ENCODE measurements at places on chromosomes 3 and 15. TPM values are rescaled to one million over a fixed set of nuclear protein-coding genes. Genes with fewer than 3 reads are reported as not detected.

Gene RGMA
- total RNA-seq: 2.5 TPM

Gene SLCO2A1
- total RNA-seq: 0.36 TPM

Gene GATA2
- 0.88 TPM for total RNA-seq

Gene CASR
- total RNA-seq: not detected

Gene IGSF10
- total RNA-seq: 2.7 TPM

Gene NDN
- 51.9 TPM for total RNA-seq

Gene ATP13A5
- total RNA-seq: not detected

Gene TM4SF18
- 0.29 TPM for total RNA-seq

Gene PLA2G4D
- total RNA-seq: not detected

Gene ADPGK
- 58.3 TPM for total RNA-seq

Gene GRAMD1C
- 1.2 TPM for total RNA-seq

Gene NPAP1
- total RNA-seq: not detected

Data from osteoblast (primary cell).